ENCODE measurements at places on chromosomes 2 and 18.

DNA sequence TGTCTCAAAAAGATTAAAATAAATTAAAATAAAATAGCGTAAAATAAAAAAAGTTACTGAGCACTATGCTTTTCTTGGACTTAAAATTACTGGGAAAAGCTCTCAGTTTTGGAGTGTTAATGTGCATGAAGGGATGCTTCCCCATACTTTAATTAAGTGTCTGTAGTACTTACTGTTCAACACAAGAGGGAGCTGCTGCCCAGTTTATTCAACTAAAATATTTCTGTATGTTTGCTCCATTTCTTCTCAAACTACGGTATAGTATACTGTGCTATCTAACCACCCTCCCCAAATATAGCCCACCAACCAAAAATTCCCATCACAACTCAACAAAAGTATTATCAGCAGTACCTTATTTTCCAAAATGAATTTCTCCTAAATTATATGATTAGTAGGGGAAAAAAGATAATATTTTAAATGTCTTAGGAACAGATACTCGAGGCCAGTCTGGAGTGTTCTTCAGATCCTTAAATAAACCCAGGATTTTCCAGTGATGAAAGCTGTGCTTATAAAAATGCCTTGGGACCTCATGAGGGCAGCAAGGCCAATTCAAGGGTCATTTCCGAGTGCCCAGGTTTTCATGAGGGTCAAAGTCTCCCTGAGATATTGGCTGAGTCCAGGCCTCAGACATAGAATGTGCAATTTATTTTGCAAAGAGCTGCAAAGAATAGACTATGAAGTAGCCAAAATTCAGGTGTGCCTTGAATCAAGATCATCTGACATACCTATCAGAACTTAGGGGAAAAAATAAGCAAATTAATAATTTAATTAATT lies 64.1 kb downstream of the CHRNA1 start:
- no peak for DNase-seq

GRCh38 chr18:8040021-8040420 lies 472.9 kb downstream of the PTPRM start:
- no peak for DNase-seq

DNA sequence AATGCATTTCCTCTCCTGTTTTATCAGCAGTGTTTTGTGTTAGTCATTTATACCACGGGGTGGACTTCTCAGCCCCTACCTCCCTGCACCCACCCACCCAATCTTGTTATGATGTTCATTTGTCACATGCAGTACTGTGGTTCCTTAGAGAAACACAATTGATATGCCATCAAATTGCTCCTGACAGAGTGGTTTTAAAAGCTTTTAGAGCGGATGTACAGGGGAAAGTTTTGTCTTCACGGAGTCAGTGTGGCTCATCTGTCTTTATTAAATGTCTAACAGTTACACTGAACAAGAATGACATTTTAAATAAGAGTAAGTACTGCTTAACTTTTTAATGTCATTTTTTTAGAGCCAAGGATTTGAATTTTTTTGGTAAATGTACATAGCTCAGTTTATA lies 156.9 kb downstream of the LRRTM1 start:
- DNase-seq: no peak

GRCh38 chr18:78731398-78732032 lies 248.1 kb upstream of the SALL3 start:
- no peak for DNase-seq

- no peak for DNase-seq
Measured at GRCh38 chr2:191512216-191512835, 165.6 kb upstream of the NABP1 start.

DNA sequence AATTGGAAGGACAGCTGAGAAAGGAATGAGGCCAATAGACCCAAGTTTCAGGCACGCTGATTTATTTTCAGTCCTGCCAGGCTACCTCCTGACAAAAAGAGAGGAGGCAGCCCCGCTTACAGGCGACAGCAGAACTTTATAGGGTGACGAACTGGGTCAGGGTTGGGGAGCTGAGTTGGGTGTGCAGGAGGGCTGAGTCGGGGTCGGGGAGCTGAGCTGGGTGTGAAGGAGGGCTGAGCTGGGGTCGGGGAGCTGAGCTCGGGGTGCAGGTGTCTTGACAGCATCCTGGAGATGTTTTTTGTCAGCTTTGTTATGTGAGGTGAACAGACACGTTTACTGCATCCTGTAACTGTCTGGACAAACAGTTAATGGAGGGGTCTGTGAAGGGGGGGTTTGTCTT lies 342.2 kb downstream of the ADCYAP1 start:
- DNase-seq: no peak

DNA sequence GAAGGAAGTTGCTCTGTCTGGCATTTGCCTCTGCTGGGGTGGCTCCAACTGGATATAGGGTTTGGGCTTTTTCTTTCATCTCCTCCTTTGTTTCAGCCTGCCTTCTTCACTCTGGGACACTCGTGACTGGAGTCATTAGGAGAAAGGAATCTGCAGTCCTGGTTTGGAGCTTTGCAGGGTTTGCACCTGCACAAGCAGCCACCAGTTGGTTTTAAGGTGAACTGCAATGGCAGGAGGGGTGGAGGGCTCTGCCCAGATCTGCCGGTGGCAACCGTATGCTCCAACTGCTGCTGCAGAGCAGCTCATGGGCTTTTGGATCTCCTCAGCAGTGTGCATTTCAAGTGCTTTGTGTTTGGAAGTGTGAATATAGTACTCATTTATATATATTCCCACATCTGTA lies 131.3 kb upstream of the MGAT5 start:
- DNase-seq: no peak

DNA sequence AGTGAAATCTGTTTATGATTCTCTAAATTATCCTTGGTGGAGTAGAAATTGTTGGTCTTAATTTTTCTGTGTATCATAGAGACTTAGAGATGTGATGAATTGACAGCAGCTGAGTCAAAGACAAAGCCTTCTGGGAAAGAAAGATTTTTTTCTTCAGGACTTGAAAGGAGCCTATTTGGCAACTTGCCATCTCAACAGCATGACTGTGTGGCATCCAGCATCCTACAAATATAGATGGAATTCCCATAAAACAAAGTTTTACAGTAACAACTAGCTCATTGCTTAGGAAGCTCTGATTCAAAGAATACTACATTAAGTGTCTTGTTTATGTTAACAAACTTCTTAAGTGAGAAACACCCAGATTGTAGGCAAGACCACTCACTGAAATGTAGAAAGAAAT lies 79.2 kb upstream of the SETBP1 start:
- no peak for DNase-seq

Measured in stimulated activated CD4-positive, alpha-beta T cell treated with anti-CD3 and anti-CD28 coated beads, TNF-alpha, amount 100 ng/mL, for 1 hour (primary cell).